ENCODE measurements at places on chromosomes 1 and 21.

DNA sequence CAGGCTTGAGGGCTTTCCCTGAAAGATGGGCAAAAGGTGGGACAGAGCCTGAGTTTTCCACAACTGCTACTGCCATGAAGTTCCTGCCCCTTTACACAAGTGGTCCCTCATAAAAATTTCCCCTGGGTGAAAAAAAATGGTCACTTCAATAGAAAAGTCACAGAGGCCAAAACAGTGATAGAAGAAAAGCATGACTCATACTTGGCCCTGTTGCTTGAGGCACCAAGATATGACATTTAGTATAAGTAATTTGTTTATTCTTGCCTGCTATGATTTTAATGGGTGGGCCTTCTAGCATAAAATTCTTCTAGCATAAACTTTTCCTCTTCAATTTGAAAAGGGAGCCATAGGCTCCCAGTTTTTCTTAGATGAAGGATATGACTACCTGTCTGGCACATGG lies 280.2 kb downstream of the DPYD start:
- no peak for DNase-seq

DNA sequence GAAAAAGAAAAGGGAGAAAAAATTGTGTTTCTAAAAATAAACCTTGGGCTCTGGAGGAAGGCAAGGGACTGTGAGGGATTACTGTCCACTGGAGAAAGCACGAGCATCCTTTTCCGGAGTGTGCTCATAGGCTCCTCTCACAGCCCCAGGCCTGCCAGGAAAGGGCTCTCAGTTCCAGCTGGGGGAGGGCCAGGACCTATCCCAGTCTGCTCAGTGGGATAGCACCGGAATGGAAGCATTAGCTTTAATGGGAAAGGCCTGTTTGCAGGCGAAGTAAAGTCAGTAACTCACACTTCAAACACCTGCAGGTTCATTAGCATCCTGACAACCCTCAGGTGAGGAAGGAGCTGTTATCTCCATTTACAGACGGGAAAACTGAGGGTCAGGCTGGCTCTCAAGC lies 113.9 kb upstream of the USP24 start:
- DNase-seq, result no peak

- peak; percentile 48 for DNase-seq
These were observed 35.9 kb upstream of the GALNT2 start for GRCh38 chr1:230031131-230031530.

DNA sequence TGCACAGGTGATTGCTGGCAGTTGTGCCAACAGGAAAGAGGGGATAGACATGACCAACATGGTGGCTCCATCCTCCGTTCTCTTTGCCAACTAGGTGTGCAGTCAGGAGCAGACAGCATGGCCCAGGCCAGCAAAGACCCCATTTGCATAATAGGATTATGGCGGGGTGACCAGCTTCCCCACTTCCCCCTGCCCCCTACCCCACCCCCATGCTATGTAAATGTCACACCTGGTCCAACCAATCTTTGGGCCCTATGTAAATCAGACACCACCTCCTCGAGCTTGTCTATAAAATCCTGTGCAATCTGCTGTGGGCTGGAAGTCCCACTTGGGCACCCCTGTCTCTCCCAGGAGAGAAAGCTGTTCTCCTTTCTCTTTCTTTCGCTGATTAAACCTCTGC lies 146.0 kb downstream of the SLC30A10 start:
- no peak for DNase-seq
